NCI-H2107 (cell line): ENCODE measurements at places on chromosomes 3 and 15.

DNA sequence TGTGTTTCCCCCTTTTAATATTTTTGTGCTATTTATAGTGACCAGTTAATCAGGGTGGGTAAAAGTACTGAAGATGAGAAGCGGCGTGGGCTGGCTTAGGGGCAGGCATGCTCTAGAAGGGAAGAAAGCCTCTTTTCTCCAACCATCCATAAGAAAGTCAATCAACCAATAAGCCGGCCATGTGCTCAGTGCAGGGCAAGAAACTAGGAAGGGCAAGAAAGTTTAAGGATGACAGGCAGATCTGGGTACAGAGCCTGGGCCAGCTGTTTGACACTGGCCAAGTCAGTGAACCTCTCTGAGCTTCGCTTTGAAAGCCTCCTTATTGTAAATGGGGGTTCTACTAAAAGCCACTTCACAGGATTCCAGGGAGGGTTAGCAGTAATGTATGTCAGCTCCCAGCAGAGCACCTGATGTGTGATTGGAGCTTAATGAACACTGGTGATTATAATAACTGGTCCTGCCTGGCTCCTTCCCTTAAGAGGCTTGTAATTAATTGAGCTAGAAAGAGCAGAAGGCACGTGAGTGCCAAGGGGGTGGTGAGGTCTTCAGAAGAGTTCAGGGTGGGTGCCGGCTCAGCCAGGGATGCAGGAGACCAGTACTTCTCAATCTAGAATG lies 5.7 kb upstream of the CHRNA3 start:
- DNase-seq = no peak

DNA sequence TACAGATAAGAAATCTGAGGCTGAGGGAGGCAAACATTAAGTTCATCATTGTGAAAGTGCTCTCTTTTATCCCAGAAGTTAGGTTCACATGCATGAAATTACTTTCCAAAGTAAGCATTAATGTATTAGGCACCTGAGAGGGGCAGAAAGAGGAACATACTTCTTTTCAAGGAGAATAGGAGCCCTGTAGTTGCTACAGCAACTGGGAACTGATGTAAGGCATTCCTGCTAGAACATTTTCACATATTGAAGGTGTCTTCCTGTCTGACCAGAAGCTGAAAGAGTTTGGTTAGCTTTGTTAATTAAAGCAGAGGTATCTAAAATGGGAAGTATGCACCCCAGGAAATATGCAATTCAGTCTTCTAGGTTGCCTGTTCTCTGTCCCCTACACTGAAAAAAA lies 65.5 kb upstream of the ZBTB20 start:
- DNase-seq = no peak

GRCh38 chr3:194249323-194250097 lies 101.6 kb downstream of the CPN2 start:
- DNase-seq = no peak

DNA sequence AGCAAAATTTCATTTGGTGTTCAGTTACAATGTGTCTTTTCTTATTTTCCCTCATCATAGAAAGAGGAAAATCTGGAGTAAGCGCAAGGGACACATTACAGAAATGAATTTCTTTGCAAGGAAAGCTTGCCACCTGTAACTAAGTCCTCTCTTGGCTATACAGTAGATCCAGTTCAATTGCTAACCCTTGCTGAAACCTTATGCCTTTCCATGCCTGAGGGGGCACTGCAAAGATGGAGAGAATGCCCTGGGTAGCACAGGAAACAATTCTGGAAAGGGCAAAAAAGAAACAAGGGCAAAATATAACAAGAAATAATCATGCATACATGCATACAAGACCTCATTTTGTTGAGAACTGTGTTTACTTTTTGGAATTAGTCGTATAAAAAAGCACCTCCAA lies 4.3 kb downstream of the CADM2 start:
- no peak for DNase-seq

GRCh38 chr15:77167406-77167805 lies 96.5 kb upstream of the TSPAN3 start:
- DNase-seq = no peak

GRCh38 chr3:154625756-154626155 lies 195.8 kb upstream of the GPR149 start:
- no peak for DNase-seq

DNA sequence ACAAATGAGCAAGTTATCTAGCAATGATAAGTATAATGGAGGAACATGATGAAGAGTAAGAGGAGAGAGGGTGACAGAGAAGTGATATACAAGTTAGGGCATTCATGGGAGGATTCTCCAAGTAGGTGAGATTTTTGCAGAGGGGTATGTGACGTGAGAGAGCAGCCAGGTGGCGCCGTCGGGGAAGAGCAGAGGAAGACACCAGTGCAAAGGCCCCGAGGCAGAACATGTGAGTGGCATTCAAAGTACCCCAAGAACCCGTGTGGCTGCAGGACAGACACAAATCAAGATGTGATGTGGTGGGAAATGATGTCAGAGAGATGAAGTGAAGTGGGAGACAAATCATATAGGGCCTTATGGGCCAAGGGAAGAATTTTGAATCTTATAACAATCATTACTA lies 81.8 kb upstream of the GRM7 start:
- DNase-seq = no peak

DNA sequence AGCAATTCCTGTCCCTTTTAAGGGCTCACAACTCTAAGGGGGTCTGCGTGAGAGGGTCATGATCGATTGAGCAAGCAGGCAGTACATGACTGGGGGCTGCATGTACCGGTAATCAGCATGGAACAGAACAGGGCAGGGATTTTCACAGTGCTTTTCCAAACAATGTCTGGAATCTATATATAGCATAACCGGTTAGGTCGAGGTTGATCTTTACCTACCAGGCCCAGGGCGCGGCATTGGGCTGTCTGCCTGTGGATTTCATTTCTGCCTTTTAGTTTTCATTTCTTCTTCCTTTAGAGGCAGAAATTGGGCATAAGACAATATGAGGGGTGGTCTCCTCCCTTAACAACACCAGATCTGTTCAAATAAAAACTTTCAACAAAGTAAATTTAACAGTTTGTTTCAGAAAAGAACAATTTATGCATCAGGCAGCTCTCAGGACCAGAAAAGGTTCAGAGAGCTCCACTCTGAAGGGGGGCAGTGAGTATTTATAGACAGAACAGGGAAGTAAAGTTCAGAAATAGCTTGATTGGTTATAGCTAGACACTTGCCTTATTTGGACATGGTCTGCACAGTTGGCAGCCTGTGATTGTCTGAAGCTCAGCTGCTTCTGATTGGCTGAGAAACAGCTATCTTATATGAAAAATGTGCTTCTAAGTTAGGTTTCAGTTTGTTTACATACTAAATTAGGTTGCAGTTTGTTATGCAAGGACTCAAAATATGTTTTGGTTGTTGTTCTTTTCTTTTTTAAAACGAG lies 17.2 kb upstream of the B4GALT4 start:
- no peak for DNase-seq
